Bladder microvascular endothelial cell (primary cell): ENCODE measurements at places on chromosomes 7 and 10. TPM values are rescaled to one million over a fixed set of nuclear protein-coding genes. Genes with fewer than 3 reads are reported as not detected.

EIF5AL1 gene
- 0.16 and 0.25 TPM in 2 replicates for total RNA-seq

DKK1 gene
- 10.2 and 21.4 TPM in 2 replicates for total RNA-seq

IKZF1 gene
- total RNA-seq, result not detected in 2 replicates

PCDH15 gene
- total RNA-seq, result under 0.01 TPM in 1 of 2 replicates, not detected in the other

NUTM2E gene
- under 0.01 TPM in 1 of 2 replicates, not detected in the other for total RNA-seq

CAMK2B gene
- total RNA-seq, result under 0.01 and 0.57 TPM in 2 replicates

CPN1 gene
- not detected in 2 replicates for total RNA-seq

DPYSL4 gene
- total RNA-seq, result 7.9 and 17.7 TPM in 2 replicates

PDK4 gene
- 17.8 and 58.7 TPM in 2 replicates for total RNA-seq

KCNMA1 gene
- total RNA-seq, result under 0.01 and 0.63 TPM in 2 replicates

AUTS2 gene
- 0.65 and 1.6 TPM in 2 replicates for total RNA-seq

NRAP gene
- not detected in 2 replicates for total RNA-seq

MRPS16 gene
- total RNA-seq, result 47.4 and 48.0 TPM in 2 replicates

SLC16A9 gene
- 0.13 and 0.16 TPM in 2 replicates for total RNA-seq

CAV1 gene
- 2,402 and 5,692 TPM in 2 replicates for total RNA-seq

TMEM213 gene
- not detected in 2 replicates for total RNA-seq
